Activated naive CD8-positive, alpha-beta T cell treated with anti-CD3 and anti-CD28 coated beads, Interleukin-2, amount 10 ng/mL, durations not matched to agents 7 days and 5 days (primary cell): ENCODE measurements at places on chromosomes 12 and 14. TPM values are rescaled to one million over a fixed set of nuclear protein-coding genes. Genes with fewer than 3 reads are reported as not detected.

- no peak overlapping the region for H3K27ac ChIP-seq
- H3K27me3 ChIP-seq: peaks cover 10% of the 10 kb centered on the region
- peaks cover 15% of the 10 kb centered on the region for H3K36me3 ChIP-seq
- peaks cover 21% of the 10 kb centered on the region for H3K4me1 ChIP-seq
- no peak for DNase-seq
These were observed 148.3 kb downstream of the SAMD4A start for GRCh38 chr14:54715239-54715638.

ETFBKMT gene
- total RNA-seq: 1.6 TPM

LAG3 gene
- 52.1 TPM for total RNA-seq

DNA sequence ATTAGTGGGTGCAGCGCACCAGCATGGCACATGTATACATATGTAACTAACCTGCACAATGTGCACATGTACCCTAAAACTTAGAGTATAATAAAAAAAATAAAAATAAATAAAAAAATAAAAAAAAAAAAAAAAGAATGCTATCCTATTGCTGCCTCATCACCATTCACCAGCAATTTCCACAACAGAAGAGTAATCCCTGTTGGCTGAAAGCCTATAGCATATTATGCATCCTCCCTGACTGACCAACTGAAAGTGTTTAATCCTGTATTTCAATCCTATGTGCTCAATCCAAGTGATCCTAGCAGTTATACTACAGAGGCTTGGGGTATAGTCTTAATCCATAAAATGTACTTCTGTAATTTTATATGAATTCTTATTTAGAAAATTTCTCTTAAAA, 18.5 kb downstream of the DICER1 start:
- peaks cover 14% of the 10 kb centered on the region for H3K4me1 ChIP-seq
- H3K36me3 ChIP-seq: peaks cover 15% of the 10 kb centered on the region
- no peak for DNase-seq
- no peak overlapping the region for H3K4me3 ChIP-seq

SLCO1C1 gene
- not detected for total RNA-seq

DNA sequence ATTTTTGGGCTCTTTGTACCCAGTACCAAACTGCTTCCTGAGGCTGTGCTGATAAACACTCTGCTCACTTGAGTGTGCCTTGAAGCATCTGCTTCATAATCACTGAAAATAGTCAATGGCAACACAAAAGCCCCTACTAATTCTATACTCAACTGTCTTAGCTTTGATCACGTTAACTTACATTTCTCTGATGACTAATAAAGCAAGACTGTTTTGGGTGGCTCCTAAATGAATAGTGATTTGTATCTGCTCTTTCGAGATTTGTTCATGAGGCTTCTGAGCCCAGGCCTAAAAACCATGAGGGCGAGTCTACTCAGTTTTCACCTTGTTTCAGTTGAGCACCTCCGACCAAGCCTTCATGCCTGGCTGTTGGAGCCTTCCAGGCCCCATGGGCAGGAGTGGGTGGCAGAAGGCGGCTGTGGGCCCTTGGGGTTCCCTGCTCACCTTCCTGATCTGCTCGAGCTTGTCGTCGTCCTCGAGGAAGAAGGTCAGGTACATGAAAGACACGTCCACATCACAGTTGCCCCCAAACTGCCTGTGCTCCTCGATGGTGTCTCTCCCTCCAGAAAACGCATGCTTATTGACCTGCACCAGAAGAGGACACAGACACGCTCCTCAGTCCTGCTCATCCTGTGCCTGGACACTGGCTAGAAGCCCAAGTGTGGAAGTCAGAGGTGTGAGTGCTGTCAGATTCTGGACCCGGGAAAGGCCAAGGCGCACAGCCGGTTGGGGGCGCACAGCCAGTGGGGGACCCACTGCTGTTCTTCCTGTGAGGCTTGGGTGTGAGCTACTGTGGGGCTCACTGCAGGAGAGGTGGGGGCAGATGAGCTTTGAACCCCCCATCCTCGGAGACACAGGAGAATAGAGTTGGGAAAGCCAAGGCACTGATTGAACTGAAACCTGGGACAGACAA, 13.7 kb downstream of the SLC25A47 start:
- H3K36me3 ChIP-seq: peaks cover 36% of the 10 kb centered on the region
- peak; percentile 11 for DNase-seq
- H3K27me3 ChIP-seq: no peaks in the 10 kb centered on the region
- no peak overlapping the region for H3K4me3 ChIP-seq
- H3K27ac ChIP-seq: peak overlapping the region; percentile 38
- H3K4me1 ChIP-seq: peaks cover 8% of the 10 kb centered on the region

DNA sequence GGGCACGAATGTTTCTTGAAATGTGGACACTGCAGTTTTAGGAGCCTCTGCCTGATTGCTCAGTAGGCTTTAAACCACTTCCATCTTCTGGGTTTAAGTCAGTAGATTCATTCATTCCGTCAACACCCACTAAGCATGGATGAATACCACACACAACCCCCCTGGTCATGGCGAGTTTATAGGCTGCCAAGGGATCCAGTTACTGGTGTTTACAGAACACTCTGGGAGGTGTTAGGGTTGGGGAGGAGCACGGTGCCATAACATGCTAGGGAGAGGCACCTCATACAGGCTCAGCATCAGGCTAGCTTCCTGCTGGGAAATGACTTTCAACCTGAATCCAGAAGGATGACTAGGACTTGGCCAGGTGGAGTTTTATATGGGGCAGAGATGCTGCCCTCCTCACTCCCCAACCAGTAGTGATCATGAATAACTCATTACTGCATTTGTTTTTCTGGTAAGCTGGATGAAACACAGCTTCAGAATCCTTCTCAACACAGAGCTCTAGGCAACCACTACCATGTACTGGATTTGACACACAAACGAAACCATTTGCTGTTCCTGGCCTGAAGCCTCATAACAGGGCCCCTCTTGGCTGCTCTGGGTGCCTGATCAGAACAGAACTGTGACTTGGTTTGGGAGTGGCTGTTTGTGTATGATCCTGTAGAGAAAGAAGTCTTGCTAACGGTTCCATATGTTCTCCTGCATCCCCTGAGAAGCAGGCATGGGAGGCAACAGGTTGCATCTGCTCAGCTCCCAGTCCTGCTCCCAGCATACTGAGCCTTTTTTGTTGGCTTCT, 47.9 kb downstream of the FBXW8 start:
- no peak overlapping the region for H3K27ac ChIP-seq
- H3K4me3 ChIP-seq: no peak overlapping the region
- peaks cover 30% of the 10 kb centered on the region for H3K4me1 ChIP-seq
- H3K27me3 ChIP-seq: no peaks in the 10 kb centered on the region

ZNF84 gene
- total RNA-seq: 36.2 TPM

DNA sequence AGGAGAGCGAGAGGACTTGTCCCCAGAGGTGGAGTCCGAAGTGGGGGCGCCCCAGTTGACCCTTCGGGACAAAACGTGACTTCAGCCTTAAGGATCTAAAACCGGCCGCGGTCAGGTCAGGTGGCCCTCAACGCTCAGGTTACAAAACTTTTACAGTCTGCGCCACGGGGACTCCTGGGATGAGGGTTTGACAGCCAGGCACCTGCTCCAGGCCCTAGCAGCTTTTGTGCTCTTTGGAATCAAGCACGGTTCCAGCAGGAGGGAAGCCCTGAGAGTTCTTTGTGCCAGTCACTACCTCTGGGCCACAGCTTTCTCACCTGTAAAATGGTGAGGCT, 337 bp downstream of the ZC2HC1C start:
- DNase-seq: no peak
- peaks cover 3% of the 10 kb centered on the region for H3K4me1 ChIP-seq
- H3K4me3 ChIP-seq: no peak overlapping the region
- H3K27me3 ChIP-seq: no peaks in the 10 kb centered on the region

- H3K36me3 ChIP-seq: peaks cover 29% of the 10 kb centered on the region
- H3K27me3 ChIP-seq: no peaks in the 10 kb centered on the region
- no peak for DNase-seq
- H3K27ac ChIP-seq: no peak overlapping the region
- peak overlapping the region; percentile 47 for H3K4me3 ChIP-seq
These were observed 87.2 kb downstream of the CEP83 start for GRCh38 chr12:94372461-94372860.

GRCh38 chr12:56614627-56615026, 15.5 kb downstream of the BAZ2A start:
- DNase-seq: no peak
- no peak overlapping the region for H3K4me3 ChIP-seq
- H3K4me1 ChIP-seq: peaks cover 7% of the 10 kb centered on the region
- H3K27ac ChIP-seq: no peak overlapping the region

- peaks cover 7% of the 10 kb centered on the region for H3K27me3 ChIP-seq
- no peak overlapping the region for H3K27ac ChIP-seq
- H3K4me1 ChIP-seq: no peaks in the 10 kb centered on the region
- no peak overlapping the region for H3K4me3 ChIP-seq
- no peaks in the 10 kb centered on the region for H3K36me3 ChIP-seq
These were observed 39.9 kb upstream of the BICDL1 start for GRCh38 chr12:119949145-119949544.

GRCh38 chr14:92470215-92470614, 43.4 kb upstream of the RIN3 start:
- H3K4me1 ChIP-seq: peaks cover 7% of the 10 kb centered on the region
- peaks cover 5% of the 10 kb centered on the region for H3K27me3 ChIP-seq
- no peak for DNase-seq
- no peak overlapping the region for H3K27ac ChIP-seq
- no peak overlapping the region for H3K4me3 ChIP-seq
